Prostate gland (tissue), 2 donors: ENCODE measurements at places on chromosomes 2 and 18.

- DNase-seq, result no peak
- no peaks in the 10 kb centered on the region for H3K27me3 ChIP-seq
- no peak overlapping the region for H3K27ac ChIP-seq
- H3K36me3 ChIP-seq, result no peaks in the 10 kb centered on the region
- H3K4me1 ChIP-seq, result no peaks in the 10 kb centered on the region
- H3K4me3 ChIP-seq, result no peak overlapping the region
These were observed 825.9 kb upstream of the POU3F3 start for GRCh38 chr2:104028061-104028460.

- no peaks in the 10 kb centered on the region for H3K27me3 ChIP-seq
- no peak for DNase-seq
- H3K36me3 ChIP-seq, result no peaks in the 10 kb centered on the region
- no peak overlapping the region for H3K4me3 ChIP-seq
- H3K27ac ChIP-seq, result no peak overlapping the region
These were observed 1080.5 kb upstream of the ACVR2A start for GRCh38 chr2:146764301-146764700.

DNA sequence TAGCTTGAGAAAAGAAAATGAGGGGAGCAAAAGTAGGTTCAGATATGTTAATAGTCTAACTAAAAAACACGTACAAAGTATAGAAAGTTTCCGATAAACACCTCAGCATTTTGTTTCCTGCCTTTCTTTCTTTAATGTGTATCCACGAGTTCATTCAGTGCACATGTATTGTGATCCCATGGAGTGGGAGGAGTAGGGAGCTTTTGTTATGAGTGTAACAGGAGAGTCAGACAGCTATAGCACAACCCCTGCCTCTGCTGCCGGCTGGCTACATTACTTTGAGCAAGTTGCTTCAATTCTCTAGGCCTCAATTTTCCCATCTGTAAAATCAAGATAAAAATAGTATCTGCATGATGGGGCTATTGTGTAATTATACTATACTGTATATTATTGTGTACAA, 249.2 kb upstream of the FIGN start:
- no peak overlapping the region for H3K27ac ChIP-seq
- DNase-seq, result no peak
- no peaks in the 10 kb centered on the region for H3K27me3 ChIP-seq
- H3K4me3 ChIP-seq, result no peak overlapping the region
- no peaks in the 10 kb centered on the region for H3K4me1 ChIP-seq

DNA sequence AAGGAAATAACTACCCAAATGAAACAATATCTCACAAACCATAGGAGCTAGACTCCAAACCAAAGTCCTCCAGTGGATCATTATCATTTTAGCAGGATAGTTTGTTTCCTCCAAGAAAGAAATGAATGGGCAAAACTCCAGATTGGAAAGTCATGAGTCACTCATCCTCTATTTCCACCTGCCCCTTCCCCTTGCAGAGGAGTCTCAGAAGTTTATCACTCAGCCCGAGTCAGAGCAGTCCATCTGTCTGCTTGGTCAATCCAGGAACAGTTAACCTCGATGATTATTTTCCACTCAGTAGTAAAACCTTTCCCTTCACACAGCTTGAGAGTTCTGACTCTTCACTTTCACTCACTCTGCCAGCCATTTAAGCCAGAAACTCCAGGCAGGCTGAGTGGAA, 462.2 kb downstream of the BCL11A start:
- no peak for DNase-seq
- H3K36me3 ChIP-seq, result no peaks in the 10 kb centered on the region
- no peaks in the 10 kb centered on the region for H3K27me3 ChIP-seq
- no peaks in the 10 kb centered on the region for H3K4me1 ChIP-seq

- no peaks in the 10 kb centered on the region for H3K36me3 ChIP-seq
- peak; percentile 27 for DNase-seq
- H3K4me1 ChIP-seq, result no peaks in the 10 kb centered on the region
- H3K27me3 ChIP-seq, result no peaks in the 10 kb centered on the region
- H3K4me3 ChIP-seq, result peak overlapping the region; percentile 84
These were observed 1.0 kb downstream of the ZCCHC2 start for GRCh38 chr18:62523631-62524439.

DNA sequence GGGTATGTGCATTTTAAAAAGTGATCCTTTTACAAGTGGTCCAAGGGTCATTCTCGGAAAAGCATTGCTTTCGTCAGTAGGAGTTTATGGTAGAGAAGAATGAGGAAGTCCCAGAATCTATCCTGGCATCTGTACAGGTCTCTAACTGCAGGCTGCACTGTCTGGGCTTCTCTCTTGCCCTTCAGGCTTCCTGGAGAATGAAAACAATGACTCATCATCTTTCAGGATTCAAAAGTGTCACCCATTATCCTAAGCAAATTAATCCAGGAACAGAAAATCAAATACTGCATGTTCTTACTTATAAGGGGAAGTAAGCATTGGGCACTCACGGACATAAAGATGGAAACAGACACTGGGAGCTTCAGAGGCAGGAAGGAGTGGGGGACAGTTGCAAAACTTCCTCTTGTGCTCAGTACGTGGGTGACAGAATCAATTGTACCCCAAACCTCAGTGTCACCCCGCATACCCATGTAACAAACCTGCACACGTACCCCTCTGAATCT, 60.2 kb upstream of the TXNDC2 start:
- peak; percentile 71 for DNase-seq
- no peaks in the 10 kb centered on the region for H3K27me3 ChIP-seq
- no peaks in the 10 kb centered on the region for H3K36me3 ChIP-seq

- H3K36me3 ChIP-seq, result no peaks in the 10 kb centered on the region
- no peaks in the 10 kb centered on the region for H3K4me1 ChIP-seq
These were observed 17.0 kb downstream of the MBOAT2 start for GRCh38 chr2:8986327-8986976.
